ENCODE measurements at places on chromosomes 16 and 17.

DNA sequence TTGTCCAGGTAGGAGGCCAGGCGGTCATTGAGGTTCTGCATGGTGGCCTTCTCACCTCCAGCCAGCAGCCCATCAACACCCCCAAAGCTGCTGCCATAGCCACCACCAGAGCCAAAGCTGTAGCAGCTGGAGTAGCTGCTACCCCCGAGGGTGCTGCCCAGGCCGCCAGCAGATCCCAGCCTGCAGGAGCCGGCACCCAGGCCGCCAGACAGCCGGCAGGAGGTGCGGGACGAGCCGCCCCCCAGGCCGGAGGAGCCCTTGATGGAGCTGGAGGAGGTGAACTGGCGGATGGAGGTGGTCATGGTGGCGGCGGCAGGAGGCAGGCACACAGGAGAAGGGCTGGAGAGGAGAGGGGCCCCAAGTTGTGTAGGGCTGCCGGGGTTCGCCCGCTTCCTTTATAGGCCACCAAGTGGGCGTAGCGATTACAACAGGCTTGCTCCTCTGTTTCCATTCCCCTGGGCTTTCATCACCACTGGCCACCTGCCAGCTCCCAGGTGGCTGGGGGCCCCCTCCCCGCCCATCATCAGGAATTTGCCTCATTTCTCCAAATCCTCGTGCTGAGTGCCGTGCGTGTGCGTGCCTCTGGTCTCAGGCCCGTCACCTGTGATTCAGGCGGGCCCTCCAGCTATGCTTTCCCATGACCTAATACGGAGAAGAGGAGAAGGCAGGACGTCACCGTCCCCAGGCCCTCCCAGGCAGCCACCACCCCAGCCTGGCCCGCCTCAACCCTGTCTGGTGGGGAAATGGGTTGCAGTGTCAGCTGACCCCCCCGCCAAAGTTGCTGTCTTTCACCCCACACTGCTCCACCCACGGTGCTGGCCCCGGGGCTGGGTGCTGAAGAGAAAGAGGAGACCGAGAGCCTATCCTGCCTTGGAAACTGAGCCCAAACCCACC lies at the start of gene KRT17:
KRT17 (minus strand) TSS at position 368 of the 894 bp plus-strand sequence; CDS start at position 302, 66 bp downstream.
- no peak for DNase-seq

- DNase-seq = no peak
Observed at GRCh38 chr17:48933035-48933434, 11.6 kb downstream of the SNF8 start.

- DNase-seq = no peak
Observed at GRCh38 chr16:55385359-55385758, 61.4 kb downstream of the IRX6 start.

- no peak for DNase-seq
Observed at GRCh38 chr16:1152651-1153259, at the start of gene CACNA1H. CACNA1H (plus strand) TSS chr16:1153106; CDS start chr16:1153738, 632 bp downstream.

DNA sequence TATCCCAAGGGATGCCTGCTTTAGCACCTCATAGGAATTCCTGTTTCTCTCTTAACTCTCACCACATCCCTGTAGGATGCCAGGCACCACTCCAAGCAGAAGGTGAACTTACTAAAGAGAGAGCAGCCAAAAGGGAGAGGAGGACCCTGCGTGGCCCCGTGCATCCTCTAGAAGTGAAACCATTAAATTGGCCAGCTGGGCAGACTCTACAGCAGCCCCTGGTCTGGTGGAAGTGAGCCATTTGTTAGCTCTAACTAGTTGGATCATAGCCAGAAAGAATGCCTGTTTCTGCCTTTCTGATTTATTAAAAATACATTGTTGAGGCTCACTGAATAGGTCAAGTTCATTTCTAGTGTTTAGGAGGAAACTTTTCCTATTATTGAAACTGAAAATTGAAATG lies 22.3 kb downstream of the TMEM11 start:
- DNase-seq = no peak

- DNase-seq = no peak
Observed at GRCh38 chr17:72268431-72268830, 147.6 kb downstream of the SOX9 start.

GRCh38 chr17:68460146-68460545 lies 2.9 kb upstream of the WIPI1 start:
- no peak for DNase-seq

DNA sequence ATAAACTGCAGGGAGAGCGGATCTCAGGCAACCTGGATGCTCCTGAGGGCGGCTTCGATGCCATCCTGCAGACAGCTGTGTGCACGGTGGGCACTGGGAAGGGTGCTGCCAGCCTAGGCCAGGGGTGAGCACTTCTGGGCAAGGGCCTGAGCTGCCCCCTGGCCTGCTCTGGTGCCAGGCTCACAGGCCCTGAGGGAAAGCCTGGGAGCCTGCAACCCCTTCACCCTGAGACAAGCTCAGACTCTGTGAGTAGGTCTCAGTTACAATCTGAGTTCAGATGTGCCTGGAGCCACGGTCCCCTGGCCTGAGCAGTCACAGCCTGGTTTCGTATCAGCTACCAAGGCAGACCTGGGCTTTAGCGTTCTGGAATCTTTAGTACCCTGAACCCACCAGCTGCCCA lies 8.1 kb downstream of the ITGB4 start:
- no peak for DNase-seq

DNA sequence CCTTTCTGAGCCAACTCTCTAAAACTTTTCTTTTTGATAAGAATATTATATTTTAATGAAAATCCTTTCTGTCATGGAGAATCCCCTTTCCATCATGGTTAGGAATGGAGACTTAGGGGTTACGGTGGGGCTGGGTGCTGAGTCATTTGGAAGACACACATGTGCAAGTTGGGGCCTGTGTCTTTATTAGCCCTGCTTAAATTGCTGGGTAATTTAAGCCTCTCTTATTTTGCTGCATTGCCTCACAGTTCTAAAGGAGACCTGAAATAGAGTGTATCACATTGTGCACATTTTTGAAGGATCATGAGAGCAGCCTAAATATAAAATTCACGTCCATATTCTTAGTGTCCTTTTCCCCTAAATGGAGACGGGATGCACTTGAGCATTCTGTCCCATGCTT lies 61.8 kb upstream of the RBFOX1 start:
- no peak for DNase-seq

- DNase-seq = no peak
Observed at GRCh38 chr16:2250652-2251295, 613 bp downstream of the ECI1 start.

GRCh38 chr16:73057291-73058210 lies 9.6 kb upstream of the ZFHX3 start:
- DNase-seq = no peak

DNA sequence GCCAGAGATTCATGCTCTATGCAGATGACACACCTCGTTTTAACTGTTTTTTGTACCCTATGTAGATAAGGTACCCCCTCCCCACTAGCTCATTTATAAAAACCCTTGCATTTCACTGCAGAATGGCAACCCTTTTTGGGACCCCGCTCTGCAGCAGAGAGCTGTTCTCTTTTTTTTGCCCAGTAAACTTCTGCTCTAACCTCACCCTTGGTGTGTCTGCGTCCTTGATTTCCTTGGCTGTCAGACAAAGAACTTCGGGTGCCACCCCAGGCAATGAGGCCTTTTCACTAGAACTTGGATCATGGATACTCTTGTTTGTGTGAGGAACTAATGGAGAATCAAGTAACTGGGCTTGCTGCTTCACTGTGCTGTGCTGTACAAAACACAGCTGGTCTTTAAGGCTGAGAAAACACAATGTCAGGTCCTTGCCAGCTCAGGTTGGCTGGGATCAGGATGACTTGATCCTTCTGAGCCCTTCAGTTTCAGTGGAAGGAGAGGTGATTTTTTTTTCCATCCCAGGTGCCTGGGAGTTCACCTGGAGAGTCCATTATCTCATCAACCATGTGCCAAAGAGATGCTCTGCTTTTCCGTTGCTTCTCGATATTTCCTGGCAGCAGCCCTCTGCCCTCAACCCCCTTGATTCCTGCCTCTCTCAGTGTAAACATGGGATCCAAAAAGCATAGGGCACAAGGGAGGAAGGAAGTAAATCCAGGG lies 133.2 kb upstream of the FAM20A start:
- no peak for DNase-seq

DNA sequence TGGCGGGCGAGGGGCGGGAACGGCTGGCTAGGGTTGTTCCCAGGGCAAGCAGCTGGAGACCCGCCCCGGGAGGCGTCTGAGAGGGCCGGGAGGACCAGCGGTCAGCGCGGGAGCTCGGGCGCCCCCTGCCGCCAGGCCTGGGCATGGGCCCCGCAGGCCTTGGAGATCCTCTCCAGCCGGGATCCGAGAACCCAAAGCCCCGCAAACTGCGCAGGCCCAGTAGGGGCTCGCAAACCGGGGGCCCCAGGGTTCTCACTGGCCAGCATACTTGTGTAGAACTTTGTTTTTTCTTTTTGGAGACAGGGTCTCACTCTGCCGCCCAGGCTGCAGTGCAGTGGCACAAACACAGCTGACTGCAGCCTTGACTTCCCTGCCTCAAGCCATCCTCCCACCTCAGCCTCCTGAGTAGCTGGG lies 20.8 kb upstream of the ZNF423 start:
- DNase-seq = no peak

DNA sequence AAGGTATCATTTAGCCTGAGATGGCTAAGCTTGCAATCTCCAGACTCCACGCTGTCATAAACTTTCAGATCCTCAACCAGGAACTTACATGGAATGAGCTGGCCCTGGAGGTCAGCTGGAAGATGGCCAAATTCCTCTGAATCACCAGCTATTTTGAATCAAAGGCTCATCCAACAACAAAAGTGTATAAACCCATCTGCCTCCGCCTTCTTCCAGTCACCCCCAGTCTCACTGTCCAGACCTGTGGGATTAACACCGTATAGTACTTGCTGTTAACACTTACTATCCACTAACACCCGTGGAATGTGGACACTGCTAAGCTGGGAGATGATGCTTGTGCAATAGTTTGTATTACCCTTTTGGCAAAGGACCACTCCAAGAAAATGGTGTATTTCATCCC lies 1.9 kb upstream of the LCMT1 start:
- DNase-seq = no peak

DNA sequence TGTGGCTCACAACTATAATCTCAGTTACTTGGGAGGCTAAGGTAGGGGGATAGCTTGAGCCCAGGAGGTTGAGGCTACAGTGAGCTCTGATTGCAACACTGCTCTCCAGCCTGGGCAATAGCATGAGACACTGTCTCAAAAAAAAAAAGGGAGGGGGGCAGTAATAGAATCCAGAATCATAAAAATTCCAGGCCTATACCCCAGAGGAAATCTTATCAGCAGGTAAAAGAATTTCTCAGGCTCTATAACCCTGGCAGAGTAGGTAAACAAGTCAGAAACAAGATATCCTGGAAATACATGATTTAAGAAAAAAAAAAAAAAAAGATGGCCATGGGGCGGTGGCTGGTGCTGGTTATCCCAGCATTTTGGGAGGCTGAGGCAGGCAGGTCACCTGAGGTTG lies 12.9 kb downstream of the SPAG9 start:
- no peak for DNase-seq

DNA sequence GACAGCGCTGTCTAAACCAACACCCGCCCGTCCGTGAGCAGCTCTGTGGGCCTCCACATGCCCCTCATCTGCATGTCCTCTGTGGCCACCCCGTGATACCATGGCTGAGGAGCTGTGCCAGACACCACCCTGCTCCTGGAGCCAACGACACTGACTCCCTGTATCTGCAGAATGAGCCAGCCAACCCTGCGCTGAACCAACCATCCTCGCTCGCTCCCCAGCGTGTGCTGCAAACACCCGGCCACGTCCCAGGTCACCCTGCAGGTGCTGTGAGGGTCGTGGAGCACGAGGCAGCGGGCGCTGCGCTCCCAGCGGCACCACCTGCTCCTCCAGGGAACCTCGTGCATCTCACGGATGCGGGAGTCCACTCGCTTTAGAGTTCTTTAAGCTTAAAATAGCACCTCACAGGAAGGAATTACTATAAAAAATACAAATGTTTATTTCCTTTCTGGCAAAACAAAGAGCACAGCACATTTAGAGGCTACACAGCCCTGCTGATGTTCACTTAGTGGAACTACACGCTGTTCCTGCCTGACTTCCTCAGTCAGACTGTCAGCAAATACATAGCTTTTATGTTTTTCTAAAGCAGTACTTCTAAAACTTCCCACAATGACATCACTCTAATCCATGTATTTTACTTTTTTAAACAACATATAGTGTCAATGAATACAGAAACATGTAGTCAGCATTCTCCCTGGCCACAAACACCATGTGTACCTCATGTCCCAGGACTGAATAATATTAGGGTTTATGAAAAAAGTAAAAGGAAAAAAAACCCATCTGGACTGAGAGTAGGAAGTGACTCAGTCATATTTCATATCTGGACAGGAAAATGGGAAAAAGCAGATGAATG lies 43.5 kb downstream of the MAP1LC3B start:
- peak; percentile 34 for DNase-seq

DNA sequence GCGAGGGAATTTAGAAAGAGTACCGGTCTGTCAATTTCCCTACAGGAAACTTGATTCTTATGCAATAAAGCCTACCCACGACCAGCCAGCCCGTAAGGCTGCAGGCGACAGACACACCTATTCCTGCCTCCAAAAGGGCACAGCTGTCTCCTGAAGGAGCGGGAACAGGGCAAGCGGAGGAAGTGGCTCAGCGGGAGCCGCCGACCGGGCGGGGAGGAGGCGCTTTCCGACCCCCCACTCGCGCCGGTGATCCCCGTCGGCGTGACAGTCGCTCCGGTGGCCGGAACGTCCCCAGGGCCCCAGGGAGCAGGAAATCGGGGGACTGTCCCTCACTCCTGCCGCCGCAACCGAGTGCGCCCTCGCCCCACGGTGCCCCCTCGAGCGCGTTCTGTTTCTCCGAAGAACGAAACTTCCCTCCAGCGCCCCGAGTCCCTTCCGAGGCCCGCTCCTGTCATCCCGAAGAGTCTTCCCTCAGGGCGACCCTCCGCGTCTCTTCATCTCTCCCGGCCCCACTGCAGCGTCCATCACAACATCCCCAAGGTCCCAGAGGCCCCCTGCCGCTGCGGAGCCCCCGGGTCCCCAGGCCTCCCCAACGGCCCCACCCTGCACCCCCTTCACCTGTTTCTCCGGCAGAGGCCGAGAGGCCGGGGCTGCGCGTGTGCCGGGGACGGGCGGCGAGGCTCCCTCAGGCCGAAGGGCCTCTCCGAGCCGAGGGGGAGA lies 421 bp downstream of the STAT3 start:
- DNase-seq = no peak

DNA sequence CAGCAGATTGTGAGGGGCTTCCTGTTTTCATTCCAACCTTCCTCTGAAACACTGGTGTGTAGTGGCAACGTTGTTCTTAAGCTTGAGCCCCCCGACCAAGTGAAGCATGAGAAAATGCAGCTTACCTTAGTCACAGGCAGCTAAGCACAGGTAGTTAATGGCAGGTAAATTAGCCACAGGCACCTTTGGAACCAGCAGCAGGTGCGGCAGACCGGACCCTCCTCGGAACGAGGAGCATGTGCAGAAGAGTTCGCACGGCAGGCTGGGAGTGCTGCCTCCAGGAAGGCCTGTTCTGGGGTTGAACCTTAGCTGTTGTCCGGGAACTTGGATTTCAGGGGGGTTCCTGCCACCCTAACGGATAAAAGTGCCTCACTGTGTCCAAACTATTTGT lies 7.2 kb upstream of the IRF8 start:
- DNase-seq = no peak

DNA sequence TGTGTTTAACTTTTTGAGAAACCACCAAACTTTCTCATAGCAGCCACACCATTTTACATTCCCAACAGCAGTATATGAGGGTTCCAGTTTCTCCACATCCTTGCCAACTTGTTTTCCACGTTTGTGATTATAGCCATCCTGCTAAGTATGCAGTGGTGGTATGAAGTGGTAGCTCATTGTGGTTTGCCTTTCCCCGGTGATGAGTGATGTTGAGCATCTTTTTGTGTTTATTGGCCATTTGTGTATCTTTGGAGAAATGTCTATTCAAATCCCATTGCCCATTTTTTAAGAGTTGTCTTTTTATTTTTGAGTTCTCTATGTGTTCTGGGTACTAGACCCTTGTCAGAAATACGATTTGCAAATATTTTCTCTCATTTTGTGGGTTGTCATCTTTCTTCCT lies 17.4 kb downstream of the SF3B3 start:
- no peak for DNase-seq
